Coronary artery (tissue), 2 donors: ENCODE measurements at places on chromosomes 16 and 17.
A peak's percentile ranks its signal among the peaks of the same experiment; 100 is the strongest.

DNA sequence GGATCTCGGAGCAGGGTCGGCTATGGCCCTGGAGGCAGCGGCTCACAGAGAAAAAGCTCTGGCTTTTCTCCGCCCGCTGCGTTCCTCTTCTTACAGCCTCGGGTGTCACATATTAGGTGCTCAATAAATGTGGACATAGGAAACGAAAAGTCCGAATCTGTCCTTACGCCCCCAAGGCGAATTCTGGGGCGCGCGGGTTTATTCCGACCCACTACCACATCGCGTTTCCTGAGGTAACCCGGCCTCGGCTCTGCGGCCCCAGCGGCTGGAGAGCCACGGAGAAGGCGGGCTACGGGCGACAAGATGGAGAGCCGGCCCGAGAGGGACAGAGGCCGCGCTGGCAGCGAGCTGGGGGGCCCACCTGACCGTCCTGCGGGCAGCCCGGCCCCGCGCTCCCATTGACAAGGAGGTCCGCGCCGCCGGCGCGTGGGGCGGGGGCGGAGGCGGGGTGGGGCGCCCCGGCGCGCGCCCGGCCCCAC is 573 bp upstream of the GNAO1 start:
- no peak for DNase-seq

DNA sequence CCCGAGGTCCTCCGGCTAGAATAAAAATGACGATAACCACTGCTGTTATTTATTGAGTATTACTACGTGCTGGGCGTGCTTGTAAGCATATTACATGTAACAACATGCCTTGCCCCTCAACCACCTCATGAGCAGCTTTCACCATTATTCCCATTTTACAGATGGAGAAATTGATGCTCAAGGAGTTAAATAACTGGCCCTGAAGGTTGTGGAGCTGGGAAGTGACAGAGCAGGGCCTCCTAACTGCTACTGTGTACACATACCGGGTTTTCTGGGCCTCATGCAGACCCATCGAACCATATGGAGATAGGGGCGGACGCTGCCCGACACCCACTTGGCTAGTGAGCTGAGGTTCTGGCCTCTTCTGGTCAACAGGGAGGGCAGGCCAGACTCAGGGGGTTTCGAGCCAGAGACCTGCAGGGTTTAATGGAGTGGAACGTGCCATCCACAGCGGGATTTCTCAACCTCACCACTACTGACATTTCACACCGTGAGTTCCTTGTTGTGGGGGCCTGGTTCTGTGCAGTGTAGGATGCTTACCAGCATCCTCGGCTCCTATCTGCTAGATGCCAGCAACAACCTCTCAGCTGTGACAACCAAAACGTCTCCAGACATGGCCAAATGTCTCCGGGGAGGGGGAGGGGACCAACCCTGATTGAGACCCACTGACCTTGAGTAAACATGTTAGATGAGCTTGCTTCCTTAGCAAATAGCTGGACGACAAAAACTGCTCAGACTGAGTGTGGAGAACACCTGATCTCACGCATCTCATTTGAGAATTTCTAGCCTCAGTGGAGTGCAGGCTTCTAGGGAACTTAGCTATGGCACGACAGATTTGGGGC is 432.0 kb downstream of the SLC39A11 start:
- DNase-seq: no peak

DNA sequence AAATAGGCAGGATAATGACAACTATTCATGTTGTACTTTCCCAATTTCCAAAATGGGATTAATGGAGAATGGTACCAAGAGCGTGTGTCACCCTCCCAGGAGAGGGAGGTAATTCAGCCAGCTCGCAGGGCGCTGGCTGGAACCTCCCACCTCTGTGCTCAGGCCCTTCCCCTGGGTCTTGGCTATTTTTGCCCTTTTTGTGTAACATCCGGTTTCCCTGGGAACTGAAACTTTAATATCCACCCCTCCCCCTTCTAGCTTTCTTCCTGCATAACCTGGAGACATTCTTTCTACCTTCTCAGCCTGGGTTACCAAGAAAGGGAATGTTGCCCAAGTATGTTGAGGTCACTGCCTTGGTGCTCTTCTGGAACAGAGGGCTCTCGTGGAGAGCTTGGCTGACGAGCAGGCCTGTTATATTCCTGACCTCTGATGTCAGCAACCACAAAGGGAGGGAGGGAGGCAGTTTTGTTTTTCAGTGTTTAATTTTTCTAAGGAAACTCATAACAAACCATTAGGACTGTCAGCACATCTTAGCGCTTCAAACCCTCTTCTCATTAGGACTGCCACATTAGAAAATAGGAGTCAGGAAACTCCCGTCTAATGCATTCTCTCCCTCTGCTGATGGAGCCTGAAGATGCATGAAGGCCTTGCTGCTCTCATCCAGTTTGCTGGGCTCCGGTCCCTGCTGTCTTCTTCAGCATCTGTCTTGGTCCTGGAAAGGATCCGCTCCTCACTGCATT is 25.6 kb downstream of the ITGB3 start:
- peak; percentile 95 for DNase-seq

DNA sequence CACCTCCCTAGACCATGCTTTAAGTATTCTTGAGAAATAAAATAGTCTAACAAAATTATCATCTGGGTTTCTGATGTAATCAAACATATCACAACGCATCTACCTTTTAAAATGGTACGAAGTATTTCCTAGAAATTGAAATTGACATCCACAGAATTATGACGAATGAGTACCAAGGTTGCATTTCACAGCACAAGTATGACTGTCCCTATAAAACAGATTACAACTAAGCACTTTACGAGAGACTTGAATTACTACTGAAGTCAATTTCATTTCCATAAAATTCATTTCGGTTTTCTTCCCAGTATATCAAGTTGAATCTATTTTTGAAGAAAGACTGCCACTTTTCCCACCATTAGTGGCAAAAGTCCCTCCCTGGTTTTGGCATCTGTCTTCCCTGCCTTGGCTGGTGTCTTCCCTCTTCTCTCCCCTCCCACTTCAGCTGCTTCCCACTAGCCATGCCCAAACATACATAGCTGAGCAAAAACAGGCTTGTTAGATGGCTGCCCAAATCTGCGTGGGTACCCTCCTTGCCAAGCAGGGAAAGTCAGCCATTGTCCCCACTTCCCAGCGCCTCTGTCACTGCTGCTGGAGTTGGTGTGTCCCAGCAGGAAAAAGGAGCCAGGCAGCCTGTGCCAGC is 29.2 kb downstream of the DNAH9 start:
- DNase-seq: no peak

DNA sequence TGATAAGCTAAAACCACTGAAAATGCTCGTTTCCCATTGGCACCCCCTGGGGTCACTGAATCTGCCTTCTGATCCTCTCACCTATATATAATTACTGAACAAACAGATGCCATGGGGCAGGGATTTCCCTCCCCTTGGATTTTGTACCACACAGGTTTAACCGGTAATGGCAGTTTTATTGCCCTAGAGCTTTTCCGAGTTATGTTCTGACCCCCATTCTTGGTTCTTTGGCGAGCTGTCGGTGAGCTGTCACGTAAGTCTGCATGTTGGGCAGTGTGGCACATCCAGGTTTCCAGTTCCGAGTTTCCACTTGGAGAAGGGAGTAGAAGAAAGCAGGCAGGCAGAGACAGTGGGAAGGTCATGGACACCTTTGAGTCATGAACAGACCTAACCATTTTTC is 7.1 kb downstream of the TMEM97 start:
- DNase-seq: peak; percentile 45

GRCh38 chr16:78611318-78611717 is 511.9 kb downstream of the WWOX start:
- no peak for DNase-seq

- DNase-seq: no peak
Measured at GRCh38 chr16:75333721-75334163, 82.3 kb upstream of the BCAR1 start.

DNA sequence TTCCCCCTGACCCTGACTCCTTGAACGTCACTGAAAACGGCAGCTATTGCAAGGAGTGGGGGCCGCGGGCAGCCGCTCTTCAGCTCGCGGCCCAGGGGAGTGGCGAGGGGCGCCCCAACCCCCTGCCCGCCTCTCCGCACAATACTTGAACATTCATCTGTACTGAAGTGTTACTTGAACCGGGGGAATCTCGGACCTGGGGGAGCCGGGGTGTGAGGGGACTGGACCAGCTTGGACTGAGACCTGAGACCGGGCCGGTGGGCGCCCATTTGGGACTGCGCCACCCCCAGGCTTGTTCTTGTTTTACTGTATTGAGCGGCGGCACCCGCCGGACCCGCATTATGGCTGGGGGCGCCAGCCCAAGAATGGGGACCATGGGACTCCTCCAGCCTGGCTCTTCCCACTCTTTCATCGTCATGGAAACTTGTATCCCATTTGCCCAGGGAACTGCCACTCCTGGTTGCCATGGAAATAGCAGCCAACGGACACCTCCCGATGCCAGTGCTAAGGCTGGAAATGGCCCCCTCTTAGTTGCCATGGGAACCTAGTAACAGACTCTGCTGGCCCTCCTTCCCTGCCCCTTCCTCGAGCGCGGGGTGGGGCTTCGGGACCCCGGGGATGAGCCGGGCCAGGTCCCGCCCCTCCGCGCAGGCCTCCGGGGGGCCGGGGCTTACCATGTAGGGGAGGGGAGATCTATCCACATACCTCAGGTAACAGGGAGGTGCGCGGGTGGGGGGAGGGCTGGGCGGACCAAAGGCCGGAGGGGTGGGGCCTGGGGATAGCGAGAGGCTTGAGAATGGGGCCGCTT is 805 bp upstream of the ORAI3 start:
- DNase-seq: peak; percentile 96

- DNase-seq: no peak
Measured at GRCh38 chr17:8719291-8720246, 25.1 kb downstream of the CCDC42 start.

GRCh38 chr17:40850293-40850972 is 16.6 kb downstream of the KRT12 start:
- DNase-seq: no peak

DNA sequence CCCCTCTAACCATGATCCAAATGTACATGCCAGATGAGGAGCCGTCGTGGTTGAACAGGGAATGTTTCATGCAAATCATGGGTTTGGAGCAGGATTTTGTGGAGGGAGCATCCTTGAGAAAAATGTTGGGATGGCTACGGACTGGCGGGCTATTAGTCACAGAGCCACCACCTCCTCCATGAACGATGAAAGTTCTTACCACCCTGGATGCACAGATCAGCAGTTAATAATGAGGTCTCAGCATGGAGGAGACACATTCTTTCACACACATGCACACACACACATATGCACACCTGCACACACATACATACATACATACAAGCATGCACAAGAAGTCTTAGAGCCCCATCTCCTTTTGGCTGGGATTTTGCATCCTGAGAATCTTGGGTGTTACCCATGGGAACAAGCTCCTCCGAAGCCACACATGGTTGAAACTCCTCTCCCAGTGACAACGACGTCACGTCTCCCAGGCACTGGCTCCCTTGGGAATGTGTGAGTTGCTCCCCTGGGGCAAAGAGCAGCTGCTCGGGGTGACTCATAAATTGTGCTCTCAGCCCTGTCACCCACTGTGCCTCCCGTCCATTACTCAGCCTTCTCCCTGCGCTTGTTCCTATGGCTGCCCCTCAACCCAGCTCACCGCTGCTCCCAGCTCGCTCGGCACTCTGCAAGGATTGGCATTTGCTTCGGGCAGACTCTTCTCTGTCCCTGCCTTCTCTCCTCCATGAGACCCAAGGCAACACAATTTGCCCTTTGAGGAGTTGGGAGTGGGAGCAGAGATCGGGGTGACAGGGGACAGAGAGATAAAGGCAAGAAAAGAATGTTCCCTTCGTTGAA is 344.6 kb downstream of the SOX9 start:
- no peak for DNase-seq

DNA sequence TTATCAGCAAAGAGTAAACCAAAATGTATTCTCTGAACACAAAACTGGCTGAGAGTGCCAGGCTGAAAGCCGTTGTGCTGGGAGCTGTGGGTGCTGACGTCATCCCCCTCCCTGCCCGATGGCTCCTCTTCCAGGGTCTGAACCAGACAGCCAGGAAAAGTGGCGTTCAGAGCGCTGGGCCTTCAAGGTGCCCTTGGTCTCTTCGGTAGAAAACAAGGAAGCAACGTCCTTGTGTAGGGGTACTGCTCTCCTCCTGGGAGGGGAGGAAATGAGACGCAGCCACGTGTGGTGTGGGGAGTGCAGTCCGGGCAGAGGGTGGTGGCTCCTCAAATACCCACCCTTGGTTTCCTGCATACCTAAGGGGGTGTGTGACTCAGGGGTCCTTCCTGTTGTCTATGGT is 394.7 kb downstream of the SEC14L1 start:
- DNase-seq: no peak

DNA sequence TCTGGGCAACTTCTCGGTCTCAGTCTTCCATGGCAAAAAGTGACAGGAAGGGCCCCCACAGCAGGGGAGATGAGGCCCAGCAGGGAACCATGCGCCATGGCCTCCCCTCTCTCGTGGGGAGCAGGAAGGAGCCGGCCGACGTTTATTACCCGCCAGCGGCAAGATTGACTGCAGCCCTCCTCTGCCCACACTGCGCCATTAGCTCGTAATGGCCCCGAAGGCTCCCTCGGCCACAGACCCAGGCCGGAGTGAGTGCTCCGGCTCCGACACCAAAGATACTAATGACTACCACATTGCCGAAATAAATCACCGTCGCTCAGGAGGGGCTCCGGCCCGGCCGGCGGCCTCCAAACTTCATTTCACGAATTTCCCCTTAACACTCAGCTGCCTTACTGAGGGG is 226.9 kb downstream of the C16orf78 start:
- DNase-seq: peak; percentile 36
